ENCODE measurements at places on chromosomes 13 and 19.

- no peak for DNase-seq
These were observed 6.9 kb upstream of the CEACAM5 start for GRCh38 chr19:41701401-41702075.

DNA sequence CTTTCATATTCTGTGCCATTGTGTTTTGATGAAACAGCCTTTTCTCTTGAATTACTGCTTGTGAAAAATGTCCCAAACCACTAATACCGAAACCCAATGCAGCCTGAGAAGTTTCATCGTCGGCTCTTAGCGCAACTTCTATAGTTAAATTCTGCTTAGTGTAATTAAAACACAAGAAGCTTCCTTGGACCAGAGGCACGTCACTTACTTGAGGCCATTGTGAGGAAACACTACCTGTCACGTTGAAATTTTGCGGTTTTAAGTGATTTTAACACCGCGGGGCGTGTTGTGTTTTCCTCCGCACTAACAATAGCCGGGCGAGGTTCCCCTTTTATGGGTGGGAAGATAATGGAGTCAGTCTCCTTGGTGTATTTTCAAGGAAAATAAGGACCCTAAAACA lies 70.9 kb downstream of the GGACT start:
- DNase-seq, result peak; percentile 11

DNA sequence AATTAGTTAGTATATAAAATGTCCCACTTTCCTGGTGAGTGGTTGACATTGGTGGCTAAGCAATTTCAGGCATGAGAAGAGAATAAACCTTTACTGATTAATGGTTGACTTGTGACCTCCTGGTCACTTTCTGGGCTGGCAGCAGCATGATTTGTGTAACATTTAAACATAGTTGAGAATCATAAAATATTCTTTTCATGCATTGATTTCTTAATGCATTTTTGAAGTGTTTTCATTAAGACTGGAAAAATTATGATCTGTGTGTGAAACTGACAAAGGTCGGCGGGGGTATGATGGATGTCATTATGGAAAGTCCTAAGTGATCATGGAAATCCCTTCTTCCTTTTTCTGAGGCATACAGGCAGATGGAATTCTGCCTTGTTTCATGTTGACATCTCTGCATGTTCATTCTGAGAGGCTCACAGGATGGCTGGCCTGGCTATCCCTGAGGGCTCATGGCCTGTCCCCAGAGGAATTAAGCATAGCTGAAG lies 98.7 kb upstream of the RNF113B start:
- DNase-seq, result no peak

GRCh38 chr19:46744005-46744691 lies 1.7 kb upstream of the FKRP start:
- DNase-seq, result no peak

GRCh38 chr13:110137680-110138009 lies 169.3 kb downstream of the COL4A1 start:
- DNase-seq, result no peak

- no peak for DNase-seq
These were observed 343.9 kb downstream of the TBC1D4 start for GRCh38 chr13:75137911-75138571.
